ENCODE measurements at places on chromosomes 11 and 22.
A peak's percentile ranks its signal among the peaks of the same experiment; 100 is the strongest.

DNA sequence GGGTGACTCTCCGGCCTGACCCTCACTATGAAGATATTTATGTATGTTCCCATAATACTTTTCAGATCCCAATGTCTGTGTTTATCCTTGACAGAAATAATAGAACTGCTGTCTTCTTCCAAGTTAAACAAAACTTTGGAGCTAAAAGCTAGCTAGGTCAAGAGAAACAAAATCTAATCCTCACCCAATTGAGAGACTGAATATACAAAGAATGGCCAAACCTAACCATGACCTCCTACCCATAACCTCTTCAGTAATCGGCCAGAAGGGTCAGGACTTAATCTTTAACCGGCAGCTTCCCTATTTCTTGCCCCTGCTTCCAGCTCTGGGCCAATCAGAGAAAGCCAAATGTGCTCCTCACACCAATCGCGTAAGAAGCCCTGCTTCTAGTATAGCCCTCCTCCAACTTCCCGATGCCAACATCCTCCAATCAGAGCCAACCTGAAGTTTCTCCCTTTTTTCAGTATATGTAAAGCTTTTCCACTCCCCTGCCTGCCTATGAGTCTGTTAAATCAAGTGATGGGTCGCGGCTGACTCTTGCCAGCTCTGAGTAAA, 1.7 kb upstream of the DDX6 start:
- DNase-seq: peak; percentile 95

GRCh38 chr11:69456712-69457111, 24.8 kb upstream of the LINC01488 start:
- DNase-seq: peak; percentile 17

GRCh38 chr22:31631436-31631835, 30.6 kb downstream of the PISD start:
- DNase-seq: no peak

GRCh38 chr11:109865548-109866186, 227.5 kb upstream of the ZC3H12C start:
- DNase-seq: no peak

All from kidney (tissue), 22 donors.